NCI-H2171 (cell line): ENCODE measurements at places on chromosomes 6 and 20.

DNA sequence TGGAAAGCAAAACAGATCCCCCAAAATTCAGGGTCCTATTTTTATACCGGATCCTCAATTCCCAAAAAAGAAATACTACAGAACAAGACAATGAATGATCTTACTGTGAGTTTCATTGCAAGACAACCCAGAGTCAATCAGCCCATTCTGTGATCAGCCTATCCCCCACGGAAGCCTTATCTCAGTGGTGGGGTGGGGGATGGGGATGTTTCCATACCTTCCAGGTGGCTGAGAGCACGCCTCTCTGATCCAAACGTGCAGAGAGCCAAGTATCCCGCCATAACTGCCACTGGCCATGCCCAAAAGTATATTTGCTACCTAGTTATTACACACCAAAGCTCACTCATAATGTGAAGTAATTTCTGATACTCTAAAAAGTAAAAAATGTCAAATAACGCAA lies 15.1 kb downstream of the WFDC2 start:
- DNase-seq = no peak

- no peak for DNase-seq
Observed at GRCh38 chr6:40791004-40791403, 203.8 kb upstream of the LRFN2 start.

DNA sequence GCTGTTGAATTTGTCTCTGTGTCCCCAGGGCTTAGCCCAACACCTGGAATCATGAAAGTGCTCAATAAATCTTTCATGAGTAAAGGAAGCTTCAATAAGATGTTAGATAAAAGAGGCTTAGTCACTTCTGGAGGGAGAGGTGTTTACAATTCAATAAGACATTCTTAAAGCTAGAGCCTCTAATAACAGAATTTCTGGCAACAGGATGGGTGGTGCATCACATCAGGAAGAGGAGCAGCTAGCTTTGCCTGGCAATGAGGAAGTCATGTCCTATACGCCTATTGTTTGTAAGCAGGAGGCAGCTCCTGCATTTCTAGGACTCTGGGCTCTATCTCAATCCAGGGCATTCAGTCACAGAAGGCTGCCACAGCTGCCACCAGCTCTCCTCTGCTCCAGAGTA lies 638.5 kb downstream of the EPM2A start:
- DNase-seq = no peak

DNA sequence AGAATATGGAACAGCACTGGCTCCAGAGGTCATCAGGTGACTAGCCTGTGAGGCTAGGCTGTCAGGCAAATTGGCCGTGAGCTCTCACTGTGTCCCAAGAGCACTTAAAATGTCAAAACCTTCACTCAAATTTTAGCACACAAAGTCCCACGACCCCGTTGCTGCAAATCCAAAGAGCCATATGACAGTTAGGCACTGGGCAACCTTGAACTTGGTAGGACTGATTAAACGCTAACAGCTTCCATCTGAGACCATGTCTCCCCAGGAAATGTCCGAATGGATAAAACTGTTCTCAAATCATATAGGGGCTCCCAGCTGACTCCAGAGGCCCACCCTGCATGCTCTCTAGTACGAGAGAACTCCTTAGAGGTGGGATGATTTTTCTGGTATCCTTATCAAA lies 196.6 kb downstream of the PHACTR1 start:
- no peak for DNase-seq

- peak; percentile 44 for DNase-seq
Observed at GRCh38 chr6:35049900-35050756, 91.0 kb downstream of the TCP11 start.

GRCh38 chr6:33108307-33108706 lies 32.5 kb downstream of the HLA-DPB1 start:
- no peak for DNase-seq

GRCh38 chr6:169702840-169703246 lies 917 bp downstream of the C6orf120 start:
- no peak for DNase-seq

DNA sequence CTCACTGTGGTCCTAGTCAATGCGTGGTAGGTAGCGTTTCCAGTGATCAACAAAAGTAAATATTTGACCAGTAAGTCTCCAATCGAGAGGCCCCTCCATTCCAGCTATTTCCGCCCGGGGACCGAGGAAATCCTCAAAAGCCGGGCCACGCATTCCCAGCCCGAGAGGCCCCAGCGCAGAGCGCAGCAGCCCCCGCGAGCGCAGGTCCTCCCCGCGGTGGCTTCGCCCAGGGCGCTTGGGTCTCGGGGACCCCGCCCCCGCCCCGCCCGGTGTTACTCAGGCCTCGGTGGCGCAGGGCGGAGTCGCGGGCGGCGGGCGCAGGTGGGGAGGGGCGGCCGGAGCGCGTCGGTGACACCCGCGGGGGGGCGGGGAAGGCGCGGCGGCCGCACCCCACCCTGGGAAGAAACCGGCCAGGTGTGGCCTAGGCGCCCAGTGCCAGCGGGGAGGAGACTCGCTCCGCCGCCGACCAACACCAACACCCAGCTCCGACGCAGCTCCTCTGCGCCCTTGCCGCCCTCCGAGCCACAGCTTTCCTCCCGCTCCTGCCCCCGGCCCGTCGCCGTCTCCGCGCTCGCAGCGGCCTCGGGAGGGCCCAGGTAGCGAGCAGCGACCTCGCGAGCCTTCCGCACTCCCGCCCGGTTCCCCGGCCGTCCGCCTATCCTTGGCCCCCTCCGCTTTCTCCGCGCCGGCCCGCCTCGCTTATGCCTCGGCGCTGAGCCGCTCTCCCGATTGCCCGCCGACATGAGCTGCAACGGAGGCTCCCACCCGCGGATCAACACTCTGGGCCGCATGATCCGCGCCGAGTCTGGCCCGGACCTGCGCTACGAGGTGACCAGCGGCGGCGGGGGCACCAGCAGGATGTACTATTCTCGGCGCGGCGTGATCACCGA lies at the start of gene DSP:
Gene DSP, plus strand, starts transcription at position 497 of the 890 bp plus-strand sequence. Its CDS starts 245 bp downstream, at position 742.
- DNase-seq = peak; percentile 68

- DNase-seq = no peak
Observed at GRCh38 chr6:24536466-24536865, 41.7 kb downstream of the ALDH5A1 start.

DNA sequence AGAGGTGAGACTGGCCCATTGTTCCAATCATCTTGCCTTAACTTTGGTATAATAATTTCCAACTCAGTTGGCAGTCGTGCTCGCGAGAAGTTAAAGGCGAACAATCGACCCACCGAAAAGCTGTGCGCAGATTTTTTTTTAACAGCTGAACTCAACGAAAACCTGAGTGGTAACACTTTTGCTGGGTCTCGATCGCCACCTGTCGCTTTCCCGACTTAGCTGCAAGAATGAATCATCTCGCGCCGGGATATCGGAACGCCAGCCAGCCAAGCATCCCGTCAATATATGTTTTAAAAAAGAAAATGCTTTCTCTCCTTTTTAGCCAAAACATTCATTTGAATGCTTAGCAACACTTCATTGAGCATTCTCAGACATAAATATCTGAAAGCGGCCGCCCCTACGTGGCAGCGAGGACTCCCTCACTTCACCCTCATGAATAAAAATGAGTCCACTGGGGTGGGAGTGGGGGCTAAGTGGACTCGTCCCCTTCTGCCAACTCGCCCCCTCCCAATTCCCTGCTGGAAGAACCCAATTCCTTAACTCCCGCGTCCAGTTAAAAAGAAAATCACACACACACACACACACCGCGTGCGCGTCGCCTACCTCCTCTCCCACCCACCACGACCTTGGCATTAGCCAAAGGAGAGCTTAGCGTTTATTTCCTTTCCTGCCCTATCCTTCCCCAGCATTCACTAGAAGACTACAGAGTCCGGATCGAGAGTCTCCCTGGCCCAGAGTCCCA lies 1.5 kb downstream of the COL12A1 start:
- peak; percentile 34 for DNase-seq

GRCh38 chr6:16921399-16922110 lies 160.3 kb upstream of the ATXN1 start:
- DNase-seq = no peak

DNA sequence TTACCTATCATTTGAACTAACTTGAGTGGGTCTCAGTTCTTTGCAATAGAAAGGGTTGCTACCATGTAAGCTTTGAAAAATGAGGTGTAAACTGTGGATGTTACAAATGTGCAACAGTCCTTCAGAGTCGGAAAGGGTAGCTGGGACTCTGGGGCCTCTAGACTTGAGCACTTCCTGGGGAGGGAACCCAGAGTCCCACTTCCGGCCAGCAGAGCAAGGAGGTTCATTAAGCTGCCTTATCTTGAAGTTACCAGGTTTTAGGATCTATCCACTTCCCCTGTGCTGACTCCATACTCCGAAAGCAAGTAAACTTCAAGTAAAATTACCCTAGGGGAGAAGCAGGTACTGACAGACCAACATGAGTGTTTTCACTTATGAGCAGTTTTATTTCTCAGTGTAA lies 9.4 kb downstream of the TRIM10 start:
- no peak for DNase-seq

DNA sequence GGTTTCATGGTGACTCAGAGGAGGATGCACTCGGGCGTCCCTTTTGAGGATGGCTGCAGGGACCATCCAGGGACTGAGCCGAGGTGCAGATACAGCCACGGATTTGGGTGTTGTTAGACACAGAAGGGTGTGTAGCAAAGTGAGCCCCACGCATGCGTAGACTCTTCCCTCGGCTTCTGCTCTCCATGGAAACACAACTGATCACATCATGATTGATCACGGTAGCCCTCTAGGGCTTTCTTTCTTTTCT lies 606 bp upstream of the ULBP1 start:
- DNase-seq = peak; percentile 48

- no peak for DNase-seq
Observed at GRCh38 chr6:9745476-9745875, 669.4 kb downstream of the TFAP2A start.

DNA sequence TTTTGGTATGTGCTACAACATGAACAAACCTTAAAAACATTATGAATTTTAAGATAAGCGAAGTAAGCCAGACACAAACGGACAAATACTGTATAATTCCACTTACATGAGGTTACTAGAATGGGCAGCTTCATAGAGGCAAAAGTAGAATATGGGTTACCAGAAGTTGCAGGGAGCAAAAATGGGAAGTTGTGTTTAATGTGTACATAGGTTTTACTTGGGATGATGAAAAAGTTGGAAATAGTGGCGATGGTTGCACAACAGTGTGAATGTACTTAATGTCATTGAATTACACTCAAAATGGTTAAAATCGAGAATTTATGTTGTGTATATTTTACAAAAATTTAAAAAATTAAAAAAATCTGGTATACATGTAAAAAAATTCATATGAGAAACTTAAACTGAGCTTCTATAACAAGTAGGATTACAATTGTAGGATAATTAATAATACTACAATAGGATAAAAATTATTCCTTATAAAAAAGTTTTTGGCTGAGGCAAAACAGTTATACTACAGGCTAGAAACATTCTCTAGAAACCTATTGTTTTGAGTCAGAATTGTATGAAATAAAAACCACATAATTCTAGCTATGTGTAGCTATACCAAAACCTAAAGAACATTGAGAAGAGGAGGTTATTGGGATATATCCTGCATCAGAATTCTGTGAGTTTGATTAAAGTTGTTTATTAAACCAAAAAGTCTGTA lies 24.8 kb upstream of the DYNLRB1 start:
- no peak for DNase-seq

DNA sequence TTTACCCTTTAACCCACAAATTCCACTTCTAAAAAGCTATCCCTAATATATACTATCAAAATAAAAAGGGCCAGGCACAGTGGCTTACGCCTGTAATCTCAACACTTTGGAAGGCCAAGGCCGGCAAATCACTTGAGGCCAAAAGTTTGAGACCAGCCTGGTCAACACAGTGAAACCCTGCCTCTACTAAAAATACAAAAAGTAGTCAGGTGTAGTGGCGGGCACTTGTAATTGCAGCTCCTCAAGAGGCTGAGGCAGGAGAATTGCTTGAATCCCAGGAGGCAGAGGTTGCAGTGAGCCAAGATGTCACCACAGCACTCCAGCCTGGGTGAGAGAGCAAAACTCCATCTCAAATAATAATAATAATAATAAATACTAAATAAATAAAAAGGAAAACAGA lies 82.5 kb downstream of the TRIM27 start:
- no peak for DNase-seq

DNA sequence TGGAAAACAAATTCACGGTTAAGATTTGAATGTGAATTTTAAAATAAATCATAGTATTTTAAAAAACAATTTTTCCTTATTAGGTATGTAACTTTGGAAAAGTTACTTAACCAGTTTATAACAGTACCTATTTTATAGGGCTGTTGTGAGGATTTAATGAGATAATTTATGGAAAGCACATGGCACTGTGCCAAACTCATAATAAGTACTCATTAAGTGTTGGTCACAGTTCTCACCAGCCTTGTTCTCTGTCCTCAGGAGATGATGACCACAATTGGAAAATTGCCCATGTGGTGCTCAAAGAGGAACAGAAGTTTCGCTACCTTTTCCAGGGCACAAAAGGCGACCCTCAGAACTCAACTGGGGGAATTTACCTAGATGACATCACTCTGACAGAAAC lies 39.6 kb downstream of the MEP1A start:
- DNase-seq = no peak

DNA sequence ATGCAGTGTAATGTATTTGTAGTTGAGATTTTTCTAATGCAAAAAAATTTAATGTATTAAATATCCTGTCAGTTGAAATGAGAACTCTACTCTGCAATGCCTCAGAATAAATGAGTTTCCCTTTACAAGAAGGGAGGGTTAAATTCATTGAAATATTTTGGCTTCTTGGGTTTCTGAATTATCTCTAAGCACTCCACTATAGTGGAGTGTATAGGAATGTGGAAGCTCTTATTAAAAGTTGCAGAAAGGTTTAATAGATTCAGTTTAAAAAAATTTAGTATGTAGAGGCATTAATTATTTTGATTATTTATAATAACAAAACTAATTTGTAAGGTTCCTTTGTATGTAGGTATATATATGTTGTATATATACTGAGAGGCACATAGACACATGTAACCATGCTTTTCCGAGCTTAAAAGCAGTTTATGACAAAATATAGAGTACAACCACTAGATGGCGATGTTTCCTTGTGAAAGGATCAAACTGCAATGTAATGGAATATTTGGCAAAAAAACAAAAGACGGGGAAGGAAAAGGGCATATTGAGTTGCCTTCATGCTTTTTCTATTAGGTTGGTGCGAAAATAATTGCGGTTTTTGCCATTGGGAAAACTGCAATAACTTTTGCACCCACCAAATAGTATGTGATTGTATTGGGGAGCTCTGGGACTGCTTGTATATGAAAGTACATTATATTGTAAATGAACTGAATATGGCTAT lies 144.2 kb downstream of the MYO6 start:
- peak; percentile 65 for DNase-seq

- no peak for DNase-seq
Observed at GRCh38 chr6:141685416-141685815, 447.3 kb upstream of the GJE1 start.

DNA sequence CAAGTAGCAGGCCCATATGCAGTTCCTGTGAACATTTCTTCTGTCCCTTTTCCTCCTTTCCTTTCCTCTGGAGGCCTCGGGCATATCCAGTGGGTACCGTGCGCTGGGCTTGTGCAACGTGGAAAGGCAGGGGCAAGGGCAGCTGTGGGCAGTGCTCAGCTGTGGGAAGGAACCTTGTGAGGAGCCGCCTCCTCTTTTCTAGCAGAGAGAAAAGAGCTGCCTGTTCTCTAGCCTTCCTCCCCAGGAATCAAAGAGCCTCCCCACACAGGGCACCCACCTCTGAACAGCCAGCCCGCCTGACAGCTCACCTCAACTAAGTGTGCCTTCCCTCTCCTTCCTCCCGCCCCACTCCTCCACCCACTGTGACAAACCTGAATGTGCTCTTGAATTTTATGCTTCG lies 143.3 kb upstream of the HDDC2 start:
- DNase-seq = no peak
